ENCODE measurements at places on chromosomes 6 and 20.

DNA sequence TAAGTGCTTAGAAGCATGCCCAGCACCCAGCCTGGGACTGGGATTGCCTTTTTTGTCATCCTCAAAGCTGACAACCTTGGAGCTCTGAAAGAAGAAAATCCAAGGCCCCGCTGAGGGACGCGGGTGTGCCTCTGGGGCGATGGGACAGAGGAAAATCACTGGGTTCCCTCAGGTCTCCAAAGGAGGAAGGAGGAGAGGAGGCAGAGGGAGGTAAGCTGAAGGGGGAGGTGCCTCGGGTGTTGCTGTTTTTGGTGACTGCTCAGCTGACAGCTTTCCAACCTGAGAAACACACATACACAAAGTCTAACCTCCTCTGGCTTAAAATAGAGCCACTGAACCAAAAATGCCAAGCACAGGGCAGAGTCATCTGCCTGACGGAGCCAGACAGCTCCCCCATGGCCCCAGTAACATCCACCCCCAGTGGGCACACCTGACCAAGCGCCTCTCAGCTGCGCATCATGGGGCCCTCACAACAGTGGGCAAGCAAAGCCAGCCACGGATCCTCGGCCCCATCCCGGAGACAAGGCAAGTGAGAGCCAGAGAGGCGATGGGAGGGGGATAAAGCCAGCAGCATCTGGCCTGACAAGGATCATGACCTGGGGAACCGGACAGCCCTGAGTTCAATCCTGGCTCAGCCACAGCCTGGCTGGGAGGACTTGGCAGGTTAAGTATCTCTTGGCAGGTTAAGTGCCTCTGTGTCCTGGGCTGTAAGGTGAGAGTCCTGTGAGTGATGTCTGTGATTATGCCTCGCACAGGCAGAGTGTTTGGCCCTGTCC, 3.2 kb upstream of the KCNK15 start:
- no peak for DNase-seq

DNA sequence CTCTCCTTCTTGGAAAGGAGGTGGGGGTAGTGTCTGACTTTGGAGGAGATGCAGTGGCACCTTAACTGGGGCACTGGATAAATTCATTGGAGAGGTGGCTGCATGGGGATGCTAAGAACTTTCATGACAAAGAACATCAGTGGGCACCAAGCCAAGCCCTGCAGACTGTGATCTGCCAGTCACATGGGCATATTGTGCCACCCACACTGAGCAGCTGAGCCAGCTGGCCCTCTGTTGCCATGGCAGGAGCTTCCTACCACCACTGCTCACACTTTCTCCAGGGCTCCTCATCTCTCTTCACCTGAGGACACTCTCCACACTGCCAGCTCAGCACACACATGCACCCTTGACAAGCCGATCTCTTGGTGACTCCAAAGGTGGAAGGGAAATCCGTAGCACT, 715.6 kb downstream of the QKI start:
- no peak for DNase-seq

GRCh38 chr6:18207438-18207837, 52.2 kb downstream of the KDM1B start:
- no peak for DNase-seq

GRCh38 chr6:81861281-81861680, 108.8 kb upstream of the TENT5A start:
- no peak for DNase-seq

GRCh38 chr6:45450831-45451230, 73.1 kb upstream of the SUPT3H start:
- no peak for DNase-seq

- DNase-seq = no peak
These were observed 80.9 kb downstream of the REPS1 start for GRCh38 chr6:138907167-138907566.

GRCh38 chr20:44297721-44298120, 13.3 kb downstream of the FITM2 start:
- no peak for DNase-seq

DNA sequence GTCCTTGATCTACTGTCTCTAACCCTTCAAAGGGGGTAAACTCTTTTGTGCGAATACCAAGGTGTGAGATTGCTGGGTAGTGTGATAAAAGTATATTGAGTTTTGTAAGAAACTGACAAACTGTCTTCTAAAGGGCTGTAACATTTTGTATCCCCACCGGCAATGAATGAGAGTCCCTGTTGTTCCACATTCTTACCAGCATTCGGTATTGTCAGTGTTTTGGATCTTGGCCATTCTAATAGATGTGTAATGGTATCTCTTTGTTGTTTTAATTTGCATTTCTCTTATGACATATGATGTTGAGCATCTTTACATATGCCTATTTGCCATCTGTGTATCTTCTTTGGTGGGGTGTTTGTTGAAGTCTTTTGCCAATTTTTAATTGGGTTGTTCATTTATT, 1090.7 kb downstream of the KIF16B start:
- no peak for DNase-seq

DNA sequence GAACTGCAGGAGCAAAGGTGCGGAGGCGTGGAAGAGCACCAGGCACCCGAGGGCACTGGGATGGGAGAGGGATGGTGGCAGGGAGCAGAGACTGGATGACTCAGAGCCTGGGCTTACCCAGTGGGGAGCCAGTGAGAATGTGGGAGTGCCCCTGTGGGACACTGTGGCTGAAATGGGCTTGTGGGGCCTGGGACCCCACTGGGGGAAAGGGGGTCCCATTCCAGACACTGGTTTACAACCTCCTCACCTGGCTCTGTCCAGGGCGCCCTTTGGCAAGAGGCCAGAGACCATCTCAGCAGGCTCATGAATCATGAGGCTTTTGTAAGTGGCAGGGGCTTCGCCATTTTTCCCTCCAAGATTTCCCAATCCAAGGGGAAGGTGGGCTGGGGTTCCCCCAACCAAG, 124.0 kb upstream of the MAFB start:
- DNase-seq = no peak

GRCh38 chr20:50594591-50595432, 84.6 kb downstream of the PTPN1 start:
- DNase-seq = peak; percentile 30

GRCh38 chr20:10954137-10954840, 280.5 kb upstream of the JAG1 start:
- no peak for DNase-seq

DNA sequence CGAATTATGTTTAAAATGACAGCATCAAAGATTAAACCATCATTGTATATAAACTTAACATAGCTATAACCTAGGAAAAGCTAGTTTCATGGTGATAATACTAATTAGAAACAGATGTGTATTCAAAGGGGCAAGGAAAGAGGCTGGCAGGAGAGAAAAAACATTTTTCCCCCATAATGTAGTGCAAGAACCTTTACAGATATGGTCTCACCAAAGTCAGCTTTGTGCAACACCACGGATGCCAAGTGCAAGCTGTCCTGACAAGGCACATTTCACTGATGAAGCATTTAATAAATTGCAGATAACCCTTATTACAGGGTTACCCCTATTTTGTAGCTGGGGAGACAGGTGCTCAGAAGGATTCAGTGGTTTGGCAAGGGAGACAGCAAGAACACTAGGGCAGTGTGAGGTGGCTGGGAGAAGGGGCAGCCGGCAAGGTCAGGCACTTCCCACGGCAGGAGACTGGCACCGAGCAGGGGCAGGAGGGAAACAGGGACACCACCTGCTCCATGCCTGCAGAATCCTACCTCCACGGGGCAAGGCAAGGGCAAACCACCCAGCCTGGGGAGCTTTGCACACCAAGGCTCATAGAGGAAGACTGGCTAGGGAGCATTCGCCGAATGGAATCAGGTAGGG, 6.5 kb downstream of the RPS6KA2 start:
- peak; percentile 27 for DNase-seq

- no peak for DNase-seq
These were observed 385.3 kb upstream of the SULF2 start for GRCh38 chr20:48170625-48171024.

- DNase-seq = no peak
These were observed 739 bp downstream of the B3GAT2 start for GRCh38 chr6:70956191-70956450.

- DNase-seq = peak; percentile 8
These were observed 939 bp downstream of the DTNBP1 start for GRCh38 chr6:15661853-15662325.

DNA sequence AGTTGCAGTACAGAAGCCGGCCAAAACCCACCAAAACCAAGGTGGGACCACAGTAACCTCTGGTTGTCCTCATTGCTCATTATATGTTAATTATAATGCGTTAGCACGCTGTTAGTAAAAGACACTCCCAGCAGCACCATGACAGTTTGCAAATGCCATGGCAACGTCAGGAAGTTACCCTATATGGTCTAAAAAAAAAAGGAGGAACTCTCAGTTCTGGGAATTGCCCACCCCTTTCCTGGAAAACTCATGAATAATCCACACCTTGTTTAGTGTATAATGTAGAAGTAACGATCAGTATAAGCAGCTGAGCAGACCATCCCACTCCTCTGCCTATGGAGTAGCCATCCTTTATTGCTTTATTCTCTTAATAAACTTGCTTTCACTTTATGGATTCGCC, 148.6 kb upstream of the EXOC2 start:
- no peak for DNase-seq

DNA sequence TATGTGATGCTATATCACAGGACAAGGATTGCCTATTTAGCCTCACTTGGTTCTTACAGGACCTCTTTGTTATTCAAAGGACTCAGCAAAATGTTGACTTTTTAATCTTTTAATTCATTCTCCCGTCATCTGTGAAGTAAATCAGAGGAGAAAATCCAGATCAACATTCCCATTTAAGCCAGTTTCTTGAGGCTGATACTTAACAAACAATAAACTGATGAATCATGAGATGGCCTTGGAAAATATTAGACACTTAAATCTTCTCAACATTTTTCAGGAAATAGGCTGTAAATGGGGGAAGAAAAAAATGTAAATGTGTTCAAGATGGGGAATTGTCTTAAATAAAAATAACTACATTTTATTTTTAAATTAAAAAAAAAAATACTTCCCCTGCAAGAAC, 55.9 kb upstream of the UBR2 start:
- DNase-seq = peak; percentile 83

DNA sequence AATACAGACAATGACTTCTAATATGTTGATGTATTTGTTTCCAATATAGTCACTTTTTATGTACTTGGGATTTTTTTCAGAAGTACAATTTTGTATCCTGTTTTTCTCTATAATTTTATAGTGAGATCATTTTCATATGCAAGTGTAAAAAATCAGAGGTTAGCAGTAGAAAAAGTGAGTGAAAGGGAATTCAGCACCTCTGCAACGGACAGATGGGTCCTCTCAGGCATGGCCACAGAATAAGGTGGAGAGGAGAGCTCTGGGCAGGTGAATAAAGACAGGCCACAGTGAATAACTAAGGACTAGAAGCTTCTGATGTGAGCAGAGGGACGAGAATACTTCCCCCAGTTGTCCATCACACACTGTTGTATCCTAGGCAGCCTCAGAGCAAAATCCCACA, 210.1 kb upstream of the CNR1 start:
- no peak for DNase-seq

DNA sequence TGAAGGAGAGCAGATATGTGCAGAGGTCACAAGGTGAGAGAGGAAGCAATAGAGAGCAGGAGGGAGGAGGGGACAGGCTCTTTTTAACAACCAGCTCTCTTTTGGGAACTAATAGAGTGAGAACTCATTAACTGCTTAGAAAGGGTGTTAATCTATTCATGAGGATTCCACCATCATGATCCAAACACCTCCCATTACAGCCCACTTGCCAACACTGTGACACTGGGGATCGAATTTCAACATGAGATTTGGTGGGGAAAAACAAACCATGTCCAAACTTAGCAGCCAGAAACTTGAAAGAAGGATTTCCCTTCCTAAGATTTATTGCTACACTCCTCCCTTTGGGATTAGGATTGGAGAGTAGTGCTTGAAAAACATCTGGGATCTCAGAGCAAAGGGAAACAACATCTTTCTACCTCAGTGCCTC, 135.5 kb upstream of the PLCB4 start:
- DNase-seq = no peak

DNA sequence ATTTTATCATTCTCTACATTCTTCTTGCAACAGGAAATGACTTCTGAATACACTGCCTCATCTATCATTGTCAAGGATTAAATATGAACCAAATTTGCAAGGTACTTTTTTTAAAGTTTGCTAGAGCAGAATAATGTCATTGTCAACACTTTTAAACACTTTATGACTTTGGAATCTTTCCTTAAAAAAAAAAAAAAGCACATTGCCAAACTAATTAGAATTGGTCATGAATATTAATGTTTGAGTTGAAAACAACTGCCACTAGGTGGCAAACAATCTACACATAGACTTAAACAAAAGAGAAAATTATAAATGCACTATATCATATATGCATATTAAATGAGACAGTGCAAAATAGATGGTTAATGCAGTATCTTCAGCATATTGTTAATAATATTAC, 32.5 kb upstream of the TMEM244 start:
- peak; percentile 42 for DNase-seq

GRCh38 chr20:57738484-57738883, 28.7 kb upstream of the PMEPA1 start:
- peak; percentile 9 for DNase-seq

- DNase-seq = peak; percentile 96
These were observed 4.3 kb downstream of the CALHM4 start for GRCh38 chr6:116557893-116558292.

DNA sequence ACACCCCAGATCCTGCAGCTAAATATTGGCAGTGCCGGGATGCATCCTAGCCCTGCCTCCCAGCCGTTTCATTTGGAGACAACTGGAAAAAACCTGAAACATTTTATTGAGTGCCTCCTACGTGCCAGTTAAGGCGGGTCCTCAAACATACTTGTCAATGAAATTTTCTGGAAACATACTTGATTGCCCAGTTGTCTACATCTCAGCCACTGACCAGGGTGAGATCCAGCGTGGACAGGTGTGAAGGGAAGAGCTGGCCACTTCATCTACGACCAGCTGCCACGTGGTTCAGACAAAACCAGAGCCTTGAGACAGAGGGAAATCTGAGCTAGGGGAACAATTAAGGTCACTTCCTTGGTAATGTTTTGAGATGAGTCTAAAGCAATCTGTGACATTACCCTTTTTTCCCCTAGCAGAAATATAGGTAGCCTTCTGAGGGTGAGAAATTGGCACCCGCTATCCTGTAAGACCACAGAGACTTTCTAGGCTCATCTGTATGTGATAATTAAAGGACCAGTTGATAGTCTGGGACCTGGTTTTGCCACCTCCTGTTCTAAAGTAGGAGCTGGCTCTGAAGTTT, 116.3 kb upstream of the MTHFD1L start:
- DNase-seq = no peak

DNA sequence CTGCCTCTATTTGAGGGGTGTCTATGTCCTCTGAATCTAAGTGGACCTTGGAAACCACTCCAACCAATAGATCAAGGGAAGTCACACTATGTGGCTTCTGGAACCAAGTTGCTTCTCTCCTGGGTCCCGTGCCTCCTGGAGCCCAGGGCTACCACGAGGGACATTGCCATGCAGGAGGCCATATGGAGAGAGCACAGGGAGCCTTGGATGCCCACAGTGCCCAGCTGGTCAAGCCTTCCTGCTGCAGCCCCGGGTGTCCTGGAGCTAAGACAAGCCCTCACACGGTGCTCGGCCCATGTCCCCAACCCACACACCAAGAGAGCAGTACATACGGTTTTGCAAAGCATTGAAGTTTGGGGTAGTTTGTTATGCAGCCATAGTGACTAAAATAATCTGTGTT, 231.6 kb downstream of the SYNDIG1 start:
- DNase-seq = no peak

GRCh38 chr6:60754879-60755278, 1531.1 kb downstream of the KHDRBS2 start:
- DNase-seq = no peak

- peak; percentile 75 for DNase-seq
These were observed 111.2 kb upstream of the BEND6 start for GRCh38 chr6:56843476-56844349.

GRCh38 chr6:80440496-80441115, 334.1 kb downstream of the BCKDHB start:
- no peak for DNase-seq

Measured in amniotic epithelial cell (primary cell).